ENCODE measurements at places on chromosomes 1 and 21.

DNA sequence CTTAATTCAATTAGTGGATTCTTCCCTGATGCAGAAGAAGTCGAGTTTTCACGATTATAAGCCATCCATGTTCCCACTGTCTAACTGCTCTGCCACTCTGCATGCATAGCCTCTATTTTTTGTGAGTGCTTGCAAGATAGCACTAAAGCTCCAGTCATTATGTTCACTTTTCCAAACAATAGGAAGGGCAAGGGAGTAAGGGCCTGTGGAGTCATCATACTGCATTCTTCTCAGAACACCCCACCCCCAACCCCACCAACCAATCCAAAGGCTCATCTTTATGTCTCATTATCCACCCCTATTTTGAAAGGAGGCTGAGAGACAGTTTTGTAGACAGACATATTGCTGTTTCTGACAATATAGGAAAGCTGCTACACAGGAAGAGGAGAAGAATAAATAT lies 471.7 kb upstream of the ADGRL2 start:
- DNase-seq, result no peak

DNA sequence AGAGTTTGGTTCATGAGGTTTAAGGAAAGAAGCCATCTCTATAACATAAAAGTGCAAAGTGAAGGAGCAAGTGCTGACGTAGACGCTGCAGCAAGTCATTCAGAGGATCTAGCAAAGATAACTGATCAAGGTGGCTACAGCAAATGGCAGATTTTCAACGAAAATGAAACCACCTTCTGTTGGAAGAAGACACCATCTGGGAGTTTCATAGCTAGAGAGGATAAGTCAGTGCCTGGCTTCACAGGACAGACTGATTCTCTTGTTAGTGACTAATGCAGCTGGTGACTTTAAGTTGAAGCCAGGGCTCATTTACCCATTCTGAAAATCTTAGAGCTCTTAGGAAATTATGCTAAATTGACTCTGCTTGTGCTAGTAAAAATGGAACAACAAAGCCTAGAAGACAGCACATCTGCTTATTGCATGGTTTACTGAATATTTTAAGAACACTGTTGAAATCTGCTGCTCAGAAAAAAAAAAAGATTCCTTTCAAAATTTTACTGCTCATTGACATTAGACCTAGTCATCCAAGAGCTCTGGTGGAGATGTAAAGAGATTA lies 10.5 kb downstream of the MAEL start:
- no peak for DNase-seq

- no peak for DNase-seq
Measured at GRCh38 chr1:61130338-61131000, 48.1 kb downstream of the NFIA start.

- no peak for DNase-seq
Measured at GRCh38 chr1:93584261-93585003, 97.2 kb downstream of the BCAR3 start.

DNA sequence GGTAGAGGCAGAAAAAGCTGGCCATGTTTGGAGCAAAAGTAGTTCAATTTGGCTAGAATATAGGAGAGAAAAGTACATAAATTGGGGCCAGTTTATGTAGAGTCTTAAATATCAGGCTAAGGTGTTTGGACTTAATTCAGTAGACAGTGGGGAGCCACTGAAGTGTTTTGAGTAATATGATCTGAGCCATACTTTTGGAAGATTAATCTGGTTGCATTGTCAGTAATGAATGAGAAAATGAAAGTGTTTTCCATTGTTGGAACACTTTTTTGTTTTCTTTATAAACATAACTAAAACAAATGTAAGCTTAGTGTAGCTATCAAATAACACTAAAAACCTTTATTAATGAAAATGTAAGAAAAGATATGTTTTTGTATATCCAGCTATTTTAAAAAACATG lies 42.1 kb downstream of the POU2F1 start:
- peak; percentile 30 for DNase-seq

DNA sequence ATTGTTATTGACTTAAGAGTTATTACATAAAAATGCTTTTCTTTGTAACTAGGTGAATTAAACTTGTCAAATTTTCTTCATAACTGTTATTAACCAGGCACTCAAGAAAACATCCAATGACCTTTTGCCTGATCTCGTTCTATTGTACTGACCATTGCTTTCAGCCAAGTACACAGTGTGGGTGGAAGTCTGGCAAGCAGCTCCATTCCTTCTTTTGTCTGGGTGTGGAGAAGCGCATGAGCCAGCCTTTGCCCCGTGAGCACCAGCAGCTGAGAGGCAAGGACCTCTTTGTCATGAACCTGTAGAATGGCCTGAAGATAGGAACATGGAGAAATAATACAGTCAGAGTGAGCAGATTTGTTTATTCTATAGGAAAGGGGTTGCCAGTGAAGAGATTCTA lies 57.5 kb downstream of the IARS2 start:
- no peak for DNase-seq

- no peak for DNase-seq
Measured at GRCh38 chr1:10920063-10920626, 92.3 kb upstream of the TARDBP start.

GRCh38 chr1:147246910-147247655 lies 4.6 kb downstream of the CHD1L start:
- DNase-seq, result no peak

DNA sequence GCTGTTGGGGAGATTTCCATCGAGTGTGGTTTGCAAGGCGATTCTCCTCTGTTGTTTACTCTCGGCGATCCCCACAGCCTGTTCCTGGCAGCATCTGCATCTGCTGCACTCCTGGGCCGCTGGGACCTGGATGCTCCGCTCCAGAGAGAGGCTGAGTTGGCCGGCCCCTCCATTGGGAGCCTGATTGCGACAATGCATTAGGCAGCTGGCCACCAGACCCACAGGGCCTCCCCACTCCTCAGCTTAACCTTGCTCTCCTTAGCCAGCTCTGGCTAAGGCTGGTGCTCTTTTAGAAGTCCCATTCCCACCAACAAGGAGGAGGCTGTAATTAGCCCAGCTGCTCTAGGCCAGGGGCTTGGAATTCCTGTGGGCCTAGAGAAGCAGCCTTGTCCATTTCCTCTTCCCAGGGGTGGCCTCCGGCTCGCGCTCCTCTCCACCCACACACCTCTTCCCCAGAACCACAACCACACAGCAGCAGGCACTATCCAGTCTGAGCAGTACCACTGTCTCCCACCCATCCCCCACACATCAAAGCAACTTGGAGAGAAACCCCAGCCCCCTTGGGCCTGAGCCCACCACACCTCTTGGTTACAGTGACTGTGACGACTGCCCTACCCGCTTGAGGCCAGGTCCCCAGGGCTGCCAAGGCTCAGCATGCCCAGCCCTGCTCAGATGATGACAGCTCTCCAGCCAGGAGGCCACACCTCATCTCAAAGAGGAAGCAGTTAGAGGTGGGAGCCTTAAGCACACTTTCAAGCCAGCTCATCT lies 193.8 kb upstream of the EDN2 start:
- DNase-seq, result no peak

DNA sequence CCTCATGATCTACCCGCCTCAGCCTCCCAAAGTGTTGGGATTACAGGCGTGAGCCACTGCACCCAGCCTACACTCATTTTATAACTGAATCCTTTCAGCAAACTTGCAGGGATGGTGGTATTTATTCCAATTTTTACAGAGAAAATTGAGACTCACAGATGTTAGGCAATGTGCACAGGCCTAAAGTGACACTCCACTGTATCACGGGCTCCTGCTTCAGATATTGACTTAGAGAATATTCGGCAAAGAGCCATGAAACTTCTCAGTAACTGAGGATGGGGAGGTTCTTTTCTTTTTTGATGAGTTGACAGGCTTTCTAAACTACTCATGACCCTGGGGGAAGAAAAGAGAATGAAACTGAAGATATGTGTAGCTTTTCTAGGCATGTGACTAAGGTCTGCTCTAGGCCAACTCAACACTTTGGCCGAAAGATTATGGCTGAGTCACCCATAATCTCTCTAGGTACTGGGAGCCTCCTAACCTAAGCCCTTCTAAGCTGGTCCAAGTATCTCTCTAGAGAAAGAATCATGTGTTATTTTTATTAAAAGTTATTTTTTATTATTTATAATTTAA lies 19.9 kb upstream of the PTCH2 start:
- DNase-seq, result no peak

DNA sequence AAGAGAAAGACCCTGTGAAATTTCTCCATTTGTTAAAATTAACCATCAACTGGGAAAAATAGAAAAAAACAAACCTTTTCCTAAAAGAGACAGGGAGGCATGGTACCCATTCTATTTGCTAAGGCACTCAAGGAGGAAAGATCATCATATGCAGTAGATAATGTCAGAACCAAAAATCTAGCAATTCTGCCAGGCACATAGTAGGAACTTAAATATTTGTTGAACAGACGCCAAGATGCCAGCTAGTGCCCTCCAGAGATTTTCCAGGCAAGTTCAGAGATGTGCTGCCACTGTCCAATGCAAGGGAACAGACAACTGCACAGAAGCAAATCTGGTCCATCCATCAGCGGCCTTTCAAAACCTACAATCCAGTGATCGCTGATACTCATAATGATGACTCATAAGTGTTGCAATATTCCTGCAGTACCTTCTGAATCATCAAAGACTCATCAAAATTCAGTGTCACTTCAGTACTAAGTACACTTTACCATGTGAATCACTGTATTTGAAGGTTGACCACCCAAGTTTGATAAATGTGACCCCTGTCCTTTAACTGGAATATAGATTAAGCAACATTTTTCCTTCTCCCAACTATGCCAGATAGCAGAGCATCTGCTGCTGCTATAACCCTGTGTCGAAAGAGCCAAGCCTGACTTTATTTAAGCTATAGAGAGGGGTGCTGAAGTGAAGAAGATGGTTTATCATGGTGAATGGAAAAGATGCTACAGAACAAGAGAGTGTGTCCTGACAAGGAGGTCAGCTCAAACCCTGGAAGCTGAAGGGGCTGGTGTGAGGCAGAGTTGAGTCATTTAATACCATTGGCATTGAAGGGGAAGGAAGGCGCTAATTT lies 99.1 kb downstream of the MT1HL1 start:
- no peak for DNase-seq

DNA sequence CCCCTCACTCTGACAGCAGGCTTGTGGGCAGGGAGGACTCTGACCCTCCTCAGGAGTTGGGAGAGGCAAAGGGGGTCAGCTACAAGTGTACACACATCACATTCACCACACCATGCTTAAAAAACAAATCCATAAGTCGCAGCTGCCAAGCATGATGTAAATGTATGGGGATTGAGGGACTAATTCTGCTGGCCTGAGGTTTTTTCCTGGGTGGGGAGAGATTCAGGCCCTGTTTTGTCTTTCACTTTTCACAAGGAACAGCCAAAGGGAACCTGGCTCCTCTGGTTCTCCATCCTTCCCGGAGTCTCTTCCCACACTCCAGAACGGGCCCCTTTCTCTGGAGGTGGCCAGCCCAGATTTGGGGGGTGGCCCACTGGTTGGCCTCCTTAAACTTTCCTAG lies 1.3 kb upstream of the MTARC2 start:
- no peak for DNase-seq

DNA sequence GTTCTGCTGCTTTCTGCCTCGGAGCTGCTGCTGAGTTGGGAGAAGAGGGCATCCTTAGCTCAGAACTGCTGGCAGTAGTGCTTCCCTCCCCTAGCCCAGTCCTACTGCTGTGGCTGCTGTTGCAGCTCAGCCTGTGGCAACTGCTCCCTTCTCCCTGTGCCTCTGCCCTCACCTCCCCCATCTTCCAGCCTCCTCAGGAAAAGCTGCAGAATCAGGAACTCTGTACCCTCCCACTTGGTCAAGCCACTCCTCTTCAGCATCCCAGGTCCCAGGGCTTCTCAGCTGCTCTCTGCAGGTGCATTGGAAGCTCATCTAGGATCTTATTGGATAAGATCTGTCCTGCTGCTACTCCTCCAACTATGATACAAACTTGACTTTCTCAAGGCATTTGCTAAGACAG lies 316.7 kb downstream of the BRINP2 start:
- no peak for DNase-seq

- no peak for DNase-seq
Measured at GRCh38 chr1:24963943-24964693, 34.0 kb upstream of the RUNX3 start.

- no peak for DNase-seq
Measured at GRCh38 chr1:3234281-3234680, 165.3 kb downstream of the PRDM16 start.

DNA sequence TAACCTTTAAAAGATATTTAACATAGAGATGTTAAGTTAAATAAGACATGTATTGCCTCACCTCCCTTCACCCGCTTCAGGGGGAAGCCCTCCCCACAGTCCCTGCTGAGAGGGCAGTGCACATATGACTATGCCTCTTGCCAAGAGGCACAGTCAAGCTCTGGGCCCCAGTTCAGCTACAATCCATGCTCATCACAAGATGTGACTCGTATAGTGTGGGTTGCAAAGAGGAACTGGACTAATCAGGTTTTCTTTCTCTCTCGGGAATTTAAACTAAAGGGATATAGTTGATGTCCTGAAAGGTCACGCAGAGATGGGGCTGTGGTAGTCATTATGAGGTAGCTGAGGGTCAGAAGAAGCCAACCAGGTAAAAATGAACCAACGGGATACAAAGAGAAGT lies 35.6 kb downstream of the LYST start:
- no peak for DNase-seq

DNA sequence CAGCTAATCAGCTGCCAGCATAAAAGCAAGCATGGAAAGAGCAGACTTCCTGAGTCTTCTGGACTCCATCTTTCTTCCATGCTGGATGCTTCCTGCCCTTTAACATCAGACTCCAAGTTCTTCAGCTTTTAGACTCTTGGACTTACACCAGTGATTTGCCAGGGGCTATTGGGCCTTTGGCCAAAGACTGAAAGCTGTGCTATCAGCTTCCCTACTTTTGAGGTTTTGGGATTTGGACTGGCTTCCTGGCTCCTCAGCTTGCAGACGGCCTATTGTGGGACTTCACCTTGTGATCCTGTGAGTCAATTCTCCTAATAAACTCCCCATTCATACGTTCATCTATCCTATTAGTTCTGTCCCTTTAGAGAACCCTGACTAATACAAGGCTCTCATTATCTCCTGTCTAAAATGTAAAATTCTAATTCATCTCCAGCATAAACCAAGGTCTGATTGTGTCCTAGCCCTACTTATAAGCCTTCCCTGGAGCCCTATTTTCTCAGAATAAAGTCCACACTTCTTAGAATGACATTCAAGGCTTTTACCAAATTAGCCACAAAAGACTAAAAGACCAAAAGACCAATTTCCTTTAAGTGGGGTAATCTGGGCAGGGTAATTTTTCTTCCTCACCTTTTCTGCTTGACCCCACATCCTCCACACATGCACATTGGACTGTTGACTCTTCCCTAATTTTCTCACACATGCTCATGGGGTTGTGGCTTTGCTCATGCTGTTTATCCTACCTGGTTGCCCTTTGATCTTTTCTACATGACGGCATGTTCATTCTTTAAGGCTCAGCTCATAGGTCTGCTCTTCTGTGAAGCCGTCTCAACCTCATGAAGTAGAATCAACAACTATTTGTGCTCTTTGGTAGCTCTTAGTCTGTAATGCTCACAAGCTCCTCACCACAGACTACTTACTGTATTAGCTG lies 18.1 kb upstream of the ENAH start:
- no peak for DNase-seq
